NCI-H2171 treated with DMSO at 0.1 percent for 48 hours (cell line): ENCODE measurements at places on chromosomes 12 and 14.
A peak's percentile ranks its signal among the peaks of the same experiment; 100 is the strongest.

DNA sequence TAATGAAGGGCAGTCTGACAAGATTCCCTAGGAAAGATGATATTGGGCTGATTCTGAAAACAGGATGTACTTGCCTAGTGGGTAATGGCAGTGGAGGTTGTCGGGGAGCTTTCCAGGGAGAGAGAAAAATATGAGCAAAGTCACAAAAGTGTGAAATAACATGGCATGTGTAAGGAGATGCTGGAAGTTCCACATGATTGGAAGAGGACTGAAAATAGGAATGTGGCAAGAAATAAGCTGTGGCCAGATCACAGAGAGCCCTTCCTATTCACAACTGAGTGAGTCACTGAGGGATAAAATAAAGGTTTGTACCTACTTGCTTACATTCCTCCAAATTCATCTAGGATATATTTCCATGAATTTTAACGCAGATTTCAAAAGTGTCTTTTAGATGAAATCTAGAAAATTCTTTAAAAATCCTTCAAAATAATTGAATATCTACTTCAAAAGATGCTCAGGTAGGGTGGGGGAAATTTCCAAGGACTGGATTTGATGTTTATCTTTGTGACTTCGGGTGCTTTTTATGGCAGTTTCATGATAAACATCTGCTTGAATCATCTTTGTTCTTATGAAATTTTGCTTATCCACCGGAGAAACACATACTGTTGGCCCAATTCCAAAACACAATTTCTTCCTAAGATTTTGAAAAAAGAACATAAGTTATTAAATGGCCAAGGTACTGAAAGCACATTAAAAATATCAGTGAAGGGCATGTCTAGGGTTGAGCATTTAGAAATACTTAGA, 36.3 kb upstream of the SLC2A13 start:
- no peak for DNase-seq

- DNase-seq: peak; percentile 70
Measured at GRCh38 chr12:122871851-122872780, 23.8 kb downstream of the VPS37B start.

- no peak for DNase-seq
Measured at GRCh38 chr12:44184499-44185206, 348.8 kb downstream of the TMEM117 start.

GRCh38 chr12:90280033-90280432, 571.4 kb upstream of the ATP2B1 start:
- DNase-seq: no peak
